ENCODE measurements at places on chromosomes 2 and 18.

- DNase-seq, result no peak
These were observed 391.2 kb downstream of the PTPRM start for GRCh38 chr18:7958081-7958896.

DNA sequence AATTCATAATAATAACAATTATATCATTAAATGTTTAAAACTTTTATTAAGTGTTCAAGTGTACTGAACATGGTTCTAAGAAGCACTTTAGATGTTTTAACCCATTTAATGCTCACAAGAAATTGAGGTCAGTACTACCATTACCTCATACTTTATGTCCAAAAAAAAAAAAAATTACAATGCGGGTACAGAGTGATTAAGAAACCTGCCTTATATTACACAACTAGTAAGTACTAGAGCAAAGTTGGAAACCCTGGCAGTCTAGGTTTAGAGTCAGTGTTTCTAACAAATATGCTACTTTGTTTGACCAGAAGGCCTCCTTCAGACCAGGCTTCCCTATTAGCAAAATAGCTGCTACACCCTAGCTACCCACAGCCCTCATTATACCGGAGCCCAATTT lies 28.5 kb downstream of the PLEKHM3 start:
- DNase-seq, result no peak

- DNase-seq, result no peak
These were observed 226.1 kb downstream of the LDLRAD4 start for GRCh38 chr18:13444430-13445240.

DNA sequence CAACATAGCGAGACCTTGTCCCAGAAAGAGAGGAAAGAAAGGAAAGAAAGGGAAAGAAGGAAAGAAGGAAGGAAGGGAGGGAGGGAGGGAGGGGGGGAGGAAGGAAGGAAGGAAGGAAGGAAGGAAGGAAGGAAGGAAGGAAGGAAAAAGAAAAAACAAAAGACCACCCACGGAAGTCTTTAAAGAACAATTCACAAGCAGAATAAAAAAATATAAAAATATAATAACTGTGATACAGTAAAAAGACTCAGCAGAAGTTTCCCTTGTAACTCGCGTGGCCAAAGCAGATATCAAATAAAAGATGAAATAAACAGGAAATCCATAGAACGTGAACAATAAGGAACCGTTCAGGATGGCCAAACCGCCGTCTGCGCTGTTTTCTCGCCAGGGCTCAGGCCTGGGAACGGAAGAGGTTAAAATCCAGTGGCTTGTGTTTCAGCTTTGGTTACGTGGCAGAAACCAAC lies 1.2 kb upstream of the SLC1A4 start:
- DNase-seq, result no peak

GRCh38 chr2:178066890-178067669 lies 5.5 kb downstream of the PDE11A start:
- no peak for DNase-seq

- no peak for DNase-seq
These were observed 5.8 kb downstream of the IL37 start for GRCh38 chr2:112916625-112917247.

DNA sequence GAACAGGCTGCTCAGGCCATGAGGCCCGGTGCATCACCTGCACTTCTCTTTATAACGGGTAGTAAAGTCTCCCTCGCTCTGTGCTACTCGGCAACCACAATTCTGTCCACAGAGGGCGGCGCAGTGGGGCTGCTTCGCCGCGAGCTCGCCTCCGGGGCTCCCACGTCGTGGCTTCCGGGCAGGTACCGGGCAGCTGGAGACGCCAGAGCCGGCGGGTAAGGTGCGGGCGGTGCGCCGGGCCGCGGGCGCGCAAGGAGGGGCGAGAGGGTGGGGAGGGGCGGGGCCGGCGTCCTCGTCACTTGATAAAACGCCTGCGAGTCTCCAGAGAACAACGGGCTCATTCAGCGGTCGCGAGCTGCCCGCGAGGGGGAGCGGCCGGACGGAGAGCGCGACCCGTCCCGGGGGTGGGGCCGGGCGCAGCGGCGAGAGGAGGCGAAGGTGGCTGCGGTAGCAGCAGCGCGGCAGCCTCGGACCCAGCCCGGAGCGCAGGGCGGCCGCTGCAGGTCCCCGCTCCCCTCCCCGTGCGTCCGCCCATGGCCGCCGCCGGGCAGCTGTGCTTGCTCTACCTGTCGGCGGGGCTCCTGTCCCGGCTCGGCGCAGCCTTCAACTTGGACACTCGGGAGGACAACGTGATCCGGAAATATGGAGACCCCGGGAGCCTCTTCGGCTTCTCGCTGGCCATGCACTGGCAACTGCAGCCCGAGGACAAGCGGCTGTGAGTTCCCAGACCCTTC lies at the start of gene ITGA6:
ITGA6 (plus strand) TSS at position 331 of the 734 bp plus-strand sequence.
- peak; percentile 30 for DNase-seq

- DNase-seq, result no peak
These were observed 246.8 kb downstream of the DYSF start for GRCh38 chr2:71700041-71700657.

DNA sequence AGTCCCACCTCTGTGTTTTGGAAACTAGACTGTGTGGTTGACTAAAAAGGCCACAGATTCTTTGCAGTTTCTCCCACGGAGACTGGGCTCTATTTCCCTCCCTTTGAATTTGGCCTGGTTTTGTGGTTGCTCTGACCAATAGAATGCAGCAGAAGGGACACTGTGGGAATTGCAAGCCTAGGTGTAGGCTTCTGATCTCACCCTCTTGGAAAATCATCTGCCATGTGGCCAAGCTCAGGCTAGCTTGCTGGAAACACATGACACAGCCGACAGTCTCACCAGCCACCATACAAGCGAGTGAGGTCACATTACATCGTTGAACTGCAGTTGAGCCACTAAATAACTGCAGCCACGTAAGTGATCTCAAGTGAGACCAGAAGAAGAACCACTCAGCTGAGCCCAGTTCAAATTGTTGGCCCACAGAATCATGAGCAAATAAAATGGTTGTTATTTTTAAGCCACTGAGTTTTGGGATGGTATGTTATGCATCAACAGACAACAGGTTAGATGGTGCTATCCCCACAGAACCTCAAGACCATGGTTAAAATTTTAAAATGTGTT lies 319.1 kb upstream of the MEX3C start:
- no peak for DNase-seq

- no peak for DNase-seq
These were observed 112.8 kb downstream of the SPTBN1 start for GRCh38 chr2:54568876-54569321.

DNA sequence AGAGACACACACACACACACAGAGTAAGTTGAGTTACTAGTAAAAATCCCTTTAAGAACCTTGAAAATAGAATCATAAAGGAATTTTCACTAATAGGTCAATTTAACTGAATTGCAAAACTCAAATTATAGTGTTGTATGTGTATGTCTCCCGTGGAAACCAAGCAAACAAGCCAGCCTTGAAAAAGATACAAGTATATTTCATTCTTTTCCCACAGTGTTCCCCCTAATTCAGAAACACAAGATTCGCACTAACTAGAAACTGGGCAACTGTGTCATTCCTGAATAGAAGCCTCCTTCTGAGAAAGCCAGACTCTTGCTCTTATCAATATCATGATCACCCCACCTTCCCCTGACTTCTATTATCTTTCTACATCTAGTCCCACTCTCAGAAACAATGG lies 229.5 kb downstream of the PIEZO2 start:
- DNase-seq, result no peak

GRCh38 chr2:39123436-39123999 lies 2.7 kb upstream of the SOS1 start:
- DNase-seq, result no peak

- DNase-seq, result no peak
These were observed 1286.2 kb downstream of the SUCLG1 start for GRCh38 chr2:83172841-83173240.

DNA sequence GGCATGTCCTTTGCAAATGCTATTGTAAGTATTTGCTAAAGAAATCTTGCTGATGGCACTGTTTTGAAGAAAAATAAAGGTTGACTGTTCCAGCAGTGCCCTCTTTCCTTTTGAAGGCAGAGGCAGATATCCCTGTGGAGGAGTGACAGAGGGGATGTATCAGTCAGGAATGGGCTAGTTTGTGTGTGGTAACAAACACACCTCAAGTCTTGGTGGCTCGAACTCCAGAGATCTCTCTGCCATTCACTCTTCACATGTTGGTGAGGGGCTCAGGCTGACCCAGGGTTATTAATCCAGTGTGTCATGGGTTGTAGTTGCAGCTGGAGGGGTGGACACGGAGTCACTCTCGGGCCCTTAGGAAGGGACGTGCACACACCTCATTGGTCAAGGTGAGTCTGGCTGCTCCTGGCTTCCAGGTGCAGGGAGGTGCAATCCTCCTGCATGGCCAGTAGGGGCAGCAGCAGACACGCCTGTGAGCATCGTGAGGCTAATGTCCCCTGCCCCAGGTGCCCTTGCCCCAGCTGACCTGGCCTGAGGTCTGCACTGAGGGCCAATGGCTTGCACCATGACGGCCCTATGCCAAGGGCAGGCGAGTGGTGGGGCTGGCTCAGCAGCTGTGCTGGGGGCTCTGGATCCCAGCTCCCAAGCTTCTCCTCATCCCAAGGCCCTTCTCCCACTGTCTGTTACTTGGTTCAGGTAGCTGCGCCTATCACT lies 146.5 kb downstream of the ASB1 start:
- no peak for DNase-seq

GRCh38 chr2:197827618-197828017 lies 23.2 kb downstream of the PLCL1 start:
- no peak for DNase-seq

DNA sequence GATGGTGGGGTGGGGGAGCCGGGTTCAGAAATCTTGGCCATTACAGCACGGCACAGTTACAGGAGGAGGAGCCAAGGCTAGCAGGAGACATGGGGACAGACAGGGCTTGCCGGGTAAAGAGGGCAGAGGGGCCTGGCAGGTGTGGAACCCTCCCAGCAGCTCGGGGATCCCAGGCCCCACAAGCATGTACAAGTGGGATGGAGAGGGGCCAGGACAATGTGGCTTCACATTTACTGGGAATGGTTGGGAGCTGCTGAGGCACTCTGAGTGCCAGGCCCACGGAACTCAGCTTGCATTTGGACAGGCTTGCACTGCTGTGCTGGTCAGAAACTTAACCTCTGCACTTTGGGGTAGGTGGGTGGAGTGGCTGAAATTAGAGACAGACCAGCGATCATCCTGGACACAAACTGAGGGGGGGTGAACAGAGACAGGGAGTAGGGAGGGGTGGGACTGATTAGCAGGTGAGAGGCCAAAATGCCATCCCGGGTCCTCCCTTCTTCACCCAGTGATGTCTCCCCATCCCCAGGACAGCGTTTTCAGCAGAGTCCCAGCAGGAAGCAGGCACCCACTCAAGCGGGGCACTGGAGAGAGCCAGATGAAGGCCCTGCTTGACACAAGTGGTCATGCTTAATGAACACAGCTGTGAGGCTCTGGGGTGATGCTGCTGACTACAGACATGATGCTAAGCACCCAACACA lies 9.6 kb downstream of the PER2 start:
- no peak for DNase-seq

GRCh38 chr2:238561230-238561629 lies 134.5 kb downstream of the ASB1 start:
- DNase-seq, result no peak

- no peak for DNase-seq
These were observed 35.0 kb upstream of the LRP1B start for GRCh38 chr2:142165790-142166189.

DNA sequence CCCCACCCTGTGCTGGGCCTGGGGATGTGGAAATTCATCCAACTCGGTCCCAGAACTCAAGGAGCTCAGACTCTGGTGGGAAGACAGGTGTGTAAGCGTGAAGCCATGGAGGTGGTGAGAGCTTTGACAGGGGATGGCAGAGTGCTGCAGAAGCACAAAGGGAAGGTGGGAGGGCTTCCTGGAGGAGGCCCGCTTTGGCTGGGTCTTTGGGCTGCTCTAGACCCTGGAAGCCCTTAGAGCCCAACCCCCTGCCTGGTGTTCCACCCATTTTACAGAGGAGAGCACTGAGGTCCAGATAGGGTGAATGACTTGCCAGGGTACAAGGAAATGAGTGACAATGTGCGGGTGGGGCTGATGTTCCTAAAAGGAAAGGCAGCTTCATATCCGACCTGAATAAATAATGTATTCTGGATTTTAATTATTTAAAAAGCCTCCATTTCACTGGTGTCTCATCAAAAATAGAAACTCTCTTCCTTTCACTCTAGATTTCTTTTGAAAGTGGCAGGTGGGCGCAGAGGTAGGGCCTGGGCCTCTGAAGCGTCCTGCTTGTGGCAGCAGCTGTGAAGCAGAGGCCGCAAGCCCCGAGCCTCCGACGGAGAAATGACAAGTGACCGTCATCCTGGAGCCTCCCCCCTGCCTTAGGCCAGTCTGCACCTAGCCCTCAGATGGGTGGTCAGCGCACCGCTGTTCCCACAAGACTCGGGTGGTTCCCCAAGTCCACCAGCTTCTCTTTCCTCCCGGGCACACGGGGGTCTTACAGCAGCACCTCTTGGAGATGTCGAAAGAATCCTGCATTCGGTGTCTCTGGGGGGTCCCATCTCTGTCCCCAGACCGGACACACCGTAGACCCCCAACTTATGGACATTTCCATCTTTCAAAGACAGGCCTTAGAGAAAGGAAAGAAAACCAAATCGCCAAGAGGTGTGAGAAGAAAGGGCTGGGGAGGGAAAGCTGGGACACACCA lies 71.0 kb upstream of the TAF1B start:
- no peak for DNase-seq

DNA sequence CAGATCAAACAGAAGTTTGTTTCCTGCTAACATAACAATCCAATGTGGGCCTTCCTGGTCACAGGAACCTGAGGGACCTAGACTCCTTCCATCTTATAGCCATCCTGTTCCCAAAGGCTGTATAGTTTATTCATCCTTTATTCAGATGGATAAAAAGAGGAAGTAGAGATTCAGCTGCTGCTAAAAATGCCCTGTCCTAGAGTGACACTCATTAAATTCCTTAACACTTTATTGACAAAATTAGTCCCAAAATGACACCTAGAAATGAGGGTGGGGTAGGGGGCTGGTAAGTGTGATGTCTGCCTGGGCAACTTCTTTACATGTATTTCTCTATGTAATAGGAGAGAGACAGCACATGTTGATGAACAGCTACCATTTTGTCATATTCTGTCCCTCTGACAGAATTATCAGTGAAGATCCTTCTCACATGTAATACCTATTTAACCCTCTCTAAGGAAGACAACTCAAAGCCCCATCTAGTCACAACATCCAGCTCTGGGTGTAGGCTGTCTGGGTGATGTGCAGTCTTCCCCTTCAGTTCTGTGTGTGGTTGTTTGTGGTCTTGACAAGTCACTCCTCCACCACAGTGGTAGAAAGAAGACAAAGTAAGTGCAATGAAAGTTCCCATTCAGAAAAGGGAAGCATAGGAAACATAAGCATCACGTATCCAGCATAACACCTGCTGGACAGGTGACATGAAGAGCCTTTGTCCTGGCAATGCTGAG lies 253.9 kb upstream of the CNTNAP5 start:
- no peak for DNase-seq

- DNase-seq, result no peak
These were observed 96.5 kb upstream of the THOC1 start for GRCh38 chr18:364256-364826.
